Nasal cavity respiratory epithelium epithelial cell of viscerocranial mucosa (primary cell): ENCODE measurements at places on chromosomes 5 and 9. TPM values are rescaled to one million over a fixed set of nuclear protein-coding genes. Genes with fewer than 3 reads are reported as not detected.

BARX1 gene
- not detected in 2 replicates for total RNA-seq

NACC2 gene
- 8.2 and 24.5 TPM in 2 replicates for total RNA-seq

TSSK1B gene
- total RNA-seq: under 0.01 and 1.1 TPM in 2 replicates

WWC1 gene
- total RNA-seq: 27.7 and 45.8 TPM in 2 replicates

TIFAB gene
- not detected in 2 replicates for total RNA-seq

FOXD4 gene
- under 0.01 and 0.36 TPM in 2 replicates for total RNA-seq

TERT gene
- total RNA-seq: not detected in 2 replicates

GCNT4 gene
- 3.4 and 5.4 TPM in 2 replicates for total RNA-seq

PDGFRB gene
- total RNA-seq: under 0.01 and 0.07 TPM in 2 replicates

AGXT2 gene
- total RNA-seq: not detected in 2 replicates

TMEM215 gene
- total RNA-seq: not detected in 2 replicates

PCA3 gene
- not detected in 2 replicates for total RNA-seq

ARID3C gene
- 0.34 and 0.50 TPM in 2 replicates for total RNA-seq

BAAT gene
- total RNA-seq: under 0.01 and 0.07 TPM in 2 replicates

STK32A gene
- 0.34 and 3.1 TPM in 2 replicates for total RNA-seq

ANKRD34B gene
- total RNA-seq: not detected in 2 replicates

LHX3 gene
- total RNA-seq: not detected in 2 replicates

ABLIM3 gene
- total RNA-seq: 7.7 and 11.3 TPM in 2 replicates

NOL6 gene
- 36.2 and 53.7 TPM in 2 replicates for total RNA-seq

SLC34A1 gene
- total RNA-seq: 0.14 TPM in 1 of 2 replicates, not detected in the other

GAS1 gene
- total RNA-seq: 0.34 and 3.8 TPM in 2 replicates

CARTPT gene
- not detected in 2 replicates for total RNA-seq

ANXA6 gene
- 8.2 and 18.9 TPM in 2 replicates for total RNA-seq

ADRB2 gene
- total RNA-seq: 20.8 and 24.4 TPM in 2 replicates

ECM2 gene
- 1.7 and 11.0 TPM in 2 replicates for total RNA-seq

CCDC107 gene
- 6.7 and 14.4 TPM in 2 replicates for total RNA-seq

CTNNAL1 gene
- total RNA-seq: 6.8 and 35.2 TPM in 2 replicates

OR1N2 gene
- not detected in 2 replicates for total RNA-seq

RLN1 gene
- total RNA-seq: 0.21 and 0.34 TPM in 2 replicates
